ENCODE measurements at places on chromosomes 4 and X.

DNA sequence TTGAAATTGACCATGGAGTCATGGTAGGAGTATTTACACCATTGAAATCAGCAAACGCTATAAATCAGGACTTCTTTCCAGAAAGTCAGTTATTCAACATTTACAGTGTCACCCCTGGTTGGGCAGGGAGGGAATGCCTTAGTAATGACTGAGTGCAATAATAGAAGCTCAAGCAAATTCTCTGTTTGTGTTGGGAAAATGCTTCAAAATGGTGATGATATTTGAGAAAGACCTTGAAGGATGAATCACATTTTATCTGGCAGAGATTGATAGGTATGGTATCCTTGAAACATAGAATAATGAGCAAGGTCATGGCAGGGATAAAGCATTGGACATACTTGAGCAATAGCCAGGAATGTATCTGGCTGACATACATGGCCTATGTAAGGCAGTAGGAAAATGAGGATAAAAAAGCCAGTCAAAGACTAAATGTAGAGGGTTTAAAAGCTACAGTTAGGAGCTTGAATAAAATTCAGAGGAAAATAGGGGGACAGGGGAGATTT lies 248.7 kb downstream of the FMR1NB start:
- no peak for DNase-seq

GRCh38 chrX:153688506-153688905 lies 780 bp downstream of the SLC6A8 start:
- DNase-seq = no peak

DNA sequence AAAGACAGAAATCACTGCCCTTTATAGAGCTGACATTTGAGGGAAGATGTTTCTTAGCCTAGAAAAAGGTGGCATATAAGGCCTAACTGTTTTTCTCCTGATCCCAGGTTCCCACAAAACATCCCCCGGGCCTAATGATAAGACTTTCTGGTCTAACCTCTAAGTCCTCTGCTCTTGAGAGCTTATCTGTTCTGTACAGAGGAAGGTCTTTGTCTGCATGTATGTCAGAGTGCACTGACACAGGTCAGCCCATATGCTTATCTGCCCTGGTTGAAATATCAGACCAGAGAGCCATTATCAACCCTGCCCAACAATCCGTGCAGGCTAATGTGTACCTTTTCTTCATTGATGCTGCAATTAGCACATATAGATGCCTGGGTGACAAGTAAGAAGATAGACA lies 76.2 kb downstream of the ARHGEF9 start:
- no peak for DNase-seq

- peak; percentile 55 for DNase-seq
Measured at GRCh38 chrX:129777218-129778030, 2.3 kb upstream of the SASH3 start.

- DNase-seq = no peak
Measured at GRCh38 chr4:25209702-25210101, 24.1 kb upstream of the PI4K2B start.

GRCh38 chr4:40621592-40622512 lies 7.8 kb downstream of the RBM47 start:
- DNase-seq = no peak

DNA sequence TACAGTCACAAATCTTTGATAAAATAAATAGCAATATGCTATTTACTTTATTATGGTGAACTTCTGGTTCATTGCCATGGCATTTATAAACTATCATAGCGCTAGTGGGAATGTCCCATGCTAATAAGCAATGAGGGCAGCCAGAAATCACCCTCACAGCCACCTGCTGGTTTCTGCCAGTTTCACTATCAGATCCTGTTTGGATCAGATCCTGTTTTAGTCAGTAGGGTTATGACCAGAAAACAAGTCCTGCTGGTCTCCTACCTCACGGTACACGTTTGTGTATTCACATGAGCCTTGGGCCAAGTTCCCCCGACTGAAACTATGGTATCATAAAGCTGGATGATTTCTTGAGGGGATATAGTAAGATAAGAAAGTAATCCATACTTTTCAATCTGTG lies 17.7 kb downstream of the FOXR2 start:
- DNase-seq = no peak

DNA sequence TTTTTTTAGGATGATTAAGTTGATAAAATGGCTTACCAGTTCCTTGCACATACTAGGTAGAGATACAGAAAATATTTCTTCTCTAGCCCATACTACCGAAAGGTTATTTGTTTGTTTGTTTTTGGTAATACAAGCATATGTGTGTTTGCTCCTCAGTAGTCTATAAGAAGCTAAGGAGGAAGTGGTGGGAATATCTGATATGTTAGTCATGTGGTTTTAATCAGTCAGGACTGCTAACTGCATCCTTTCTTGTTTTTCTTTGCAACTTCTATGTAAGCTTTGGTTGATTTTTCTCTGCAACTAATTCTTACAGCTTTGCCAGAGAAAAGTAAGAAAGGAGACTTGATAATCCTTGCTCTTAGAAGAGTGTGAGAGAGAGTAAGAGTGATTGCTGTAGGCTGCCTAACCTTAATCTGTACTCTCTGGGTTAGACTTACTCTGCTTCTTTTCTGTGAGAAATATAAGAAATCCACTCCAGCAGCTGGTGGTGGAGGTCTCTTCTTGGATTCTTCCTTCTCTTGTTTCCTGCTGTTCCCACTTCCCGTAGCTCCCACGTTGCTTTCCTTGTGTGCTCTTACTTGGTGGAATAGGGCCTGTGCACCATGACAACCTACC lies 28.3 kb downstream of the SEPTIN11 start:
- DNase-seq = no peak

Measured in stimulated activated CD4-positive, alpha-beta T cell treated with anti-CD3 and anti-CD28 coated beads, TNF-alpha, amount 100 ng/mL, for 24 hours (primary cell).